ENCODE measurements at places on chromosomes 6 and 20.
A peak's percentile ranks its signal among the peaks of the same experiment; 100 is the strongest.

- DNase-seq = peak; percentile 67
These were observed 11.2 kb upstream of the MRPS18A start for GRCh38 chr6:43698584-43699349.

DNA sequence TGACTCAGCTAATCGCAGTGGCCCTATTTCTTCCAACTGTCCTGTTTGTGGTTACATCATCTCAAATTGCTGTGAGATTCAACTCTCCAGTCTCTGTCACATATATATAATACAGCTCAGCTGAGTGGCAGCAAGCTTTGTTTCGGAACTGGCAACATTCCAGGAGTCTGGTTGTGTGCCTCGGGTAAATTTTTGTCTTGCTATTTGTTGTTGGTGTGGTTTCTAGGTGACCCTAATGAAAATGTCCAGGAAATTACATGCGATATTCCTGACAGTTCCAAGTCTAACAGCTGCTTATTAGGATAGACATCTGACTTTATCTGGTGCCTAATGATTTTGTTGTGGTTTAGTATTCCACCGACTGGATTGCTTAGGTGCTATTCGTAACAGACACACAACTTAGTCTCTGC is 581.8 kb downstream of the CD109 start:
- peak; percentile 33 for DNase-seq

DNA sequence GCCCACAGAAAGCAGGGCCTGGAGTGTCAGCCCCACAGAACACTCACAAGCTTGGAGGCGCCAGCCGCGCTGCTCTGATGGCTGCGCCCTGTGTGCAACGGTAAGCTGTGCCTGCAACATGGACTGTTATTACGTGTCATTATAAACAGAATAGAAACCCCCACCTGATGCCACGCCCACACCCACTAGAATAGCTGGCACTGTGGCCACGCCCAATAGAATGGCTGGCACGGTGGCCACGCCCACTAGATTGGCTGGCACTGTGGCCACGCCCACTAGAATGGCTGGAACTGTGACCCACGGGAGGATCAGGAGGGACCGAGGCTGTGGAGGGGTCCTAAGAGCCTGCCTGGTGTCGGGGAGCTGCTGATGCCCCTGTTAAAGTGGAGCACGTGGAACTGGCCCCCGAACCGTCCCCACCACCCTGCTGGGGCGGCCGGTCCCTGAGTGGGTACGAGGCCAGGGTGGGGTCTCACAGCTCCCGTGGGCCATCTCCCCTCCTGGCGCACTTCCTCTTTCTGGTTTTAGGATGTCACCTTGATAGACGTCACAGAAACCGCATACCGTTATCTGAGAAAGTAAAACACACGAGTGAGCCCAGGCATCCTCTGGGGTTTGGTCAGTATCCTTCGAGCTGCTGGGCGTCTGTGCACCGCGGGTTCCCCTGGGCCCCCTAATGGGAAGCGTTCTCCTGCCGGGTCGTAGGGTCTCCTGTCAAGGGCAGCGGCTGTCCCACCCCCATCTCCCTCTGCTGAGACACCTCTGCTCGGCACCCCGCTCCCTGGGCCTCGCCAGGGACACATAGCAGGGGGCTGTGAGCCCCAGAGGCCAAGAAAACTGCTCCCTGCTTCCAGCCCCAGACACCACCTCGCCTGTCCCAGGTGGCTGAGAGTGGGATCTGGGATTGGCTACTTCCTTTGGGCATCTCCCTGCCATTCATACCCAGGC is 25.4 kb downstream of the SLC17A9 start:
- no peak for DNase-seq

DNA sequence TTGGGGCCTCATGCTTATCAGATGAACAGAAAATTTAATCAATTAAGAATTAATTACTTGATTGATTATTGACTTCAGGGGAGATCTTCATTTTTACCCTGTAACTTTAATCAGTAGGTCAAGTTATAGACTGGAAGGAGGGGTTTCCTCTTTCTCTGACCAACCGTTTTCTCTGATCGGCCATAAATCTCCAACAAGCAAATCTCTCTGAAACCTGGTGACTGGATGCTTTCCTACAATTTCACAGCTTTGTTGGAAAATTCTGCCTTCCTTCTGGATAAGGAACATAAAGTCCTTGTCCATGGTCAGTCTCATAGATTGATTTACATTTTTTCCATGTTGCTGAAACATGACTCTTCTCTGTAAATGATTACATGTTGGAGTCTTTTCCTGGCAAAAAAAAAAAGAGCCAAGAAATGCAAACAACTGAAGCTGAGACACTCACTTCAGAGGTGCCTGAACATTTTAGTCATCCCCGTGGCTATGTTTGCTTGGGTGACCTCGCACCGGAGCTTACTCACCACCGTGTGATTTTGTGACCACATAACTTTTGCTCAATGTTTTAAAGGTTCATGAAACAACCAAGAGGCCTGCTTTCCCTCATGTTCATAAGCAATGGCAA is 31.0 kb downstream of the IRF4 start:
- peak; percentile 12 for DNase-seq

DNA sequence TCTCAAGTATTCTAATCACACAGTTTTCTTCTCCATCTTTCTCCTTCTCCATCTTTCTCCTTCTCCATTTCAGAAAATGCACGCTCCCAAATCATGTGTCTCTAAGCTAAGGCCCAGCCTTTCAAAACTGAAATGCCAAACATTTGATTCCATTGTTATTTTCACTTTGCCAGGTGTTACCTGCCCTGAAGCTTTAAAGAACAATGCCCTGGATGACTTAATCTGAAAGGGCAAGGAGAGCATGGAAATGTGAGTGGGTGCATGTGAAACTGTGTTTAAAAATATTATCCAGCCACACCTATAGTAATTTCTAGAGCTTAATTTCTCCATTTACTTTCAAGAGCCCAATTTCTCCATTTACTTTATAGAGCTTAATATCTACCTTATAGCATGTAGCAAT is 42.4 kb upstream of the GCLC start:
- no peak for DNase-seq

DNA sequence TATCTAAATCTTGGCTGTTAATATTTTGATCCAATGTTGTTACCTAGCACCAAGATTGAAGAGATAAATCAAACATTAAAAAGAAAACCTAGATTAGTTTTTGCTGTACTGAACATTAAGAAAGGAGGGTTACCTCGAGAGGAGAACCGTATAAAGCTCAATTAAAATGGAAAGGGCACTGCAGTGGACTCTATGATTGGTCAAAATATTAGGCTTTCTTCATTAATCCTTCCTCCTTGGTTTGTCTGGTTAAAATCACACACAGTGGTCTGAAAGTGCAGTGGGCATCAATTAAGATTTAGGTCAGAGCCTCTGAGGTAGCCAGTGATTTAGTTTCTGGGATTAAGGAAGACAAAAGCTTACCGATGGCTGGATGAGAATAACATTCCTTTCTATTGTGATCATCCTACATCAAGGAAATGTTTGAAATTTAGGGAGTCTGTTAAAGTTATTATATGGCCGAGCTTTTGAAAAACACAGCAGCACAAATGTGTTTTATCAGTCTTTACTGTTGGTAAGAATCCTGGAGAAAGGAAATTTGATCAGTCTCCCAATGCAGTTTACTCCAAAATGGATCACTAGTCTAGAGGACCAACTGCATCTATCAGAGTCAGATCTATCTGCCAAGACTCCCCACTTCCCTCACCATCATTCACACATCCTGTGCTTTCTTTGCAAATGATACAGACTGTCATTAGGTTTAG is 134.6 kb upstream of the NEDD9 start:
- no peak for DNase-seq

All from renal cortex interstitium (tissue), 15 donors.